ENCODE measurements at places on chromosomes 3 and 15. TPM values are rescaled to one million over a fixed set of nuclear protein-coding genes. Genes with fewer than 3 reads are reported as not detected.

Gene SV2B
- total RNA-seq, result 33.5 TPM

Gene ZPLD1
- total RNA-seq, result not detected

Gene ROPN1
- total RNA-seq, result 0.16 TPM

Gene RETNLB
- not detected for total RNA-seq

Gene GPR62
- 0.62 TPM for total RNA-seq
